ENCODE measurements at places on chromosomes 4 and X.

DNA sequence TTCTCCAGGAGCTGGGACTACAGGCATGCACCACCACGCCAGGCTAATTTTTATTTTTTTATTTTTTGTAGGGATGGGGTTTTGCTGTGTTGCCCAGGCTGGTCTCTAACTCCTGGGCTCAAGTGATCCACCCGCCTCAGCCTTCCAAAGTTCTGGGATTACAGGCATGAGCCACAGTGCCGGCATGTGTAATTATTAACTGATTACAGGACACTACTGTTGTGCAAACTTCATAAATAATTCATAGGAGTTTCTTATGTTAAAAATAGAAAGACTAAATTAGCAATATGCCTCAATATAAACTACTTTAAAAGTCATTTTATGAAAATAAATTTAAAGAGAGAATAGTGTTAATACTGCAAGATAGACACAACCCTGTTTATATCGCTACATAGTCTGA is 221.9 kb downstream of the SNCA start:
- DNase-seq, result no peak

DNA sequence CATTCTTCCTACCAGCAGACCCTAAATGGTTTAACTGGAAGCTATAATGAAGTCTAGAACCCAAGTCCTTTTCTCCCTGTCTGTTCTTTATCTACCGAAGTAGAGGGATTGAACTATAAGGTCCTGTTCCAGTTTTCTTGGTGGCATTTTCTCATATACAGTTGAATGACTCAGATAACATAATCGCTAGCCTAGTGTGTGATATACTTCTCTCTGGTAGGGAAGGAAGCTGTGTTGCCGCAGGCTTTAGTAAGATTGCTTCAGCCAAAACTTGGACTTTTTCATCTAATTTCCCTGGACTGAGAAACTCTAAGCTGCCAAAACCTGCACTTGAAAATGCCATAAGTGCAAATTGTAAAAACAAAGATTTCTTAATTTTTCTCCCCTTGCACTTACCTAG is 123.4 kb downstream of the NWD2 start:
- no peak for DNase-seq

DNA sequence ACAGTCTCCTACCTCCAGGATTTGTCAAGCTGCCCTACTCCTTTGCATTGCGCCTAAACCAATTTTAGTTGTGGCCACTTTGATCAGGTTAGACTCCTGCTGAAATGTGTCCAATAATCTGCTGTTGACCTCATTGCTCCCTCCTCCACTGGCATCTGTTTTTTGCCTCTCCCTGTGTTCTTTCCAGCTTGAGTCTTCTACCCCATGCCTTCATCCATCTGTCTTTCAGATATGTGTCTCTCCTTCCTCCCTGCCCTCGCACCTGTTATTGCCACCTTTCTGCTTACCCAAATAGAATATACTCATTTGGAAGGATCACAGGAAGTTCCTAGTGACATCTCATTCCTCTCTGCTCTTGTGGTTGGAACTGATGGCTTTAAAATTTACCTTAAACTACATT is 366.6 kb upstream of the CLNK start:
- no peak for DNase-seq

DNA sequence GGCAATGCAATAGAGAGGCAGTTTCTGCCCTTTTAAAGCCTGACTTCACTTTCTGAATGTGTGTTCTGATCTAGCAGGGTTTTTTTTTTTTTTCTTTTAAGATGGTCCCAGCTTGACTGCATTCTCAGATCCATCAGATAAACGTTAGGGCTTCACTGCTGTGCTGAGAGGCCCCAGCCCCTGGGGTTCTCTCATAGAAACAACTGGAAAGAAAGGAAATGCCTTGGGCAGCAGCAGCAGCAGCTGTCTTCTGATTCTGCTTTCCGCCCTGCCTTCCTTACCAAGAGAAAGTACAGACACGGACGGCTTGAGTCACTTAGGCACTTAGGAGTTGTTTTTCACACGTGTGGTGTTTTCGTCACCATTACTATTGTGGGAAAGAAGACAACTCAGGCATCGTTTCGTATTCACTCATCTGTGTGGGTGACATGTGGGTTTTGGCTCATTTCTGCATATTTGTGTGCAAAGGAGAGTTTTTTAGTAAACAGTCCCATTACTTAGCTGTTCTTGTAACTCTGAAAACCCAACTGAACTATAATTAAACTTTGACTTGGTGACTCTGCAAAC is 172.0 kb downstream of the PTTG2 start:
- DNase-seq, result no peak

DNA sequence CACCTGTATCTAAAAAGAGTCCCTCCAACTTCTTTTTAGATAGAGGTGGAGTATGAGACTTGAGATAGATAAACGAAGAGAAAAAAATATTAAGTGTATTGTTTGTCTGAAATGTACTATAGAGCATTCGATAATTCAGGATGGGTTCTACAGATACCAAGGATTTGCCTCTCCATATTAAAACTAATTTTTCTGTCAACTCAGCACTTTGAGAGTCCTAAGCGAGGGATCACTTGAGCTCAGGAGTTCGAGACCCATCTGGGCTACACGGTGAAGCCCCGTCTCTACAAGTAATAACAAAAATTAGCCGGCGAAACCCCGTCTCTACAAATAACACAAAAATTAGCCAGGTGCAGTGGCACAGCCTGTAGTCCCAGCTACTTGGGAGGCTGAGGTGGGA is 1.5 kb downstream of the DNAAF6 start:
- DNase-seq, result no peak

DNA sequence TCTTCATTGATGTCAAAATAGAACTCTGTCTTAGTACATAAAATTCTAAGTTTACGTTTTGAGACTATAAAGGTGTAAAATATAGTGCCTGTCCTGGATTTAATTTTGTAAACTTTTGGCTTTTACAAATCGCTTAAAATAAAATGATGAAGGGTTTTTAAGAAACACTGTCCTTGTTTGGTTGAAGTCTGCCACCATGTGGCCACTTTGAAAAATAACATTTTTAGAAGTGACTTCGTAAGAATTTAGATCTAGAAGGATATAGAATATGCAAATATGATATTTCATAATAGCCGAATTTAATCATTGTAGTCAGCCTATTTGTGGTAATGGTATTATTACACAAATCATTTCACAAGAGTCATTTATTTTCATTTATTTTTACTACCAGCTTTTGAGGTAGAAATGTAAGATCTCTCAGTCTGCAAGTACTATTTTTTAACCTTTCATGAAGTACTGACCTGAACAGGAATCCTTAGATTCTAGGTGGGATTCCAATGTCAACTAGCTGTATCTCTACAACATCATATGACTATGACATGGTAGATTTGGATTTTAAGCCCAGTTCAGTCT is 31.0 kb upstream of the FAT4 start:
- no peak for DNase-seq

GRCh38 chrX:54934058-54934457 is 13.4 kb downstream of the TRO start:
- no peak for DNase-seq

- no peak for DNase-seq
Observed at GRCh38 chrX:26032111-26032912, 105.8 kb upstream of the MAGEB18 start.

DNA sequence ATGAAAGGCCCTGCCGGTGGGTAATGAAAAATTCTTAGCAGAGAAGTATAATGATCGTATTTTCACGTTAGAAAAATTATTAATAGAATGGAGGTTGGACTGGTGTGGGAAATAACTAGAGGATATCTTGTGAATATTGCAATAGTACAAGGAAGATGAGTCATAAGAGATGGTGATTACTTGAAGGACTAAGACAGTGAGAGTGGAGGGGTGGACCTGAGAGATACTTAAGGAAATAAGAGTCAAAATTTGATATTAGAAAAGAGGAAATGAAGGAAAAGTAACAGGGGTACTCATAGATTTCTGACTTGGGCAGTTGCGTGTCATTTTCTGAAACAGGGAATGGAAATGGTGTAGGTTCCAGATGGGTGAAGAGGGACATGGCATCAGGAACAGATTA is 1.7 kb upstream of the USP53 start:
- DNase-seq, result no peak

- DNase-seq, result no peak
Observed at GRCh38 chr4:14772388-14772787, 229.9 kb upstream of the CPEB2 start.

DNA sequence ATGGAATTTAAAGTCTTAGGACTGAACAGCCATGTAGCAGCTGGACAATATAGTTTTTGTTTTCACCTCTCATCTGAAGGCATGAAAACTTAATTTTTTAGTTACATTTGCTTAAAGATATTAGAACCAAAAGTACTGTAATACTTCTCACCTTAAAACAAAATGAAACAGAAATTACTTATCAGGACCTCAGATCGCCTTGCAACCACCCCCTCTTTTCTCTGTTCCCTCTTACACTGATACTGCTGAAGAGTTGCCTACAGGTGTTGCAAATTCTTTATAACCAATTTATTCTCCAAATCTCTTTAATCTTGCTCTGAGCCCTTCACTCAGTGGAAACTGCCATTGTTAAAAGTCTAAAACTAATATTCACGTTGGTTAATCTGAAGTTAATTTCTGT is 145.0 kb downstream of the SPCS3 start:
- DNase-seq, result no peak

DNA sequence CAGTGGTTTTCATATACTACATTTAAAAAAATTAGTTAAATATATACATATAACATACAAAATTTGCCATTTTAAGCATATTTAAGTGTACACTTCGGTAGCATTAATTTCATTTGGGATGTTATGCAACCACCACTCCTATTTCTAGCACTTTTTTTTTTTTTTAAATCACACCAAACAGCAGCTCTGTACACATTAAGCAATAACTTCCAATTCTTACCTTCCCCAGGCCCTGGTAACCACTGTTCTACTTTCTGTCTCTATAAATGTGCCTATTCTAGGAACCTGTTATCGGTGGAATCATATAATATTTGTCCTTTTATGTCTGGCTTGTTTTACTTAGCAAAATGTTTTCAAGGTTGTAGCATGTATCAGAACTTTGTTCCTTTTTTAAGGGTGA is 39.1 kb downstream of the TMEM164 start:
- DNase-seq, result no peak
